Daoy (cell line): ENCODE measurements at places on chromosomes 4 and X. TPM values are rescaled to one million over a fixed set of nuclear protein-coding genes. Genes with fewer than 3 reads are reported as not detected.

CHIC1 gene
- total RNA-seq: 4.2 and 7.7 TPM in 2 replicates

ANKRD50 gene
- 2.8 and 3.2 TPM in 2 replicates for total RNA-seq

GAB1 gene
- total RNA-seq: 5.3 and 6.7 TPM in 2 replicates

GPR173 gene
- 0.24 and 1.2 TPM in 2 replicates for total RNA-seq

PNMA5 gene
- not detected in 2 replicates for total RNA-seq

DNAAF6 gene
- not detected in 2 replicates for total RNA-seq

PALLD gene
- 36.4 and 50.0 TPM in 2 replicates for total RNA-seq
